ENCODE measurements at places on chromosomes 7 and 10.

DNA sequence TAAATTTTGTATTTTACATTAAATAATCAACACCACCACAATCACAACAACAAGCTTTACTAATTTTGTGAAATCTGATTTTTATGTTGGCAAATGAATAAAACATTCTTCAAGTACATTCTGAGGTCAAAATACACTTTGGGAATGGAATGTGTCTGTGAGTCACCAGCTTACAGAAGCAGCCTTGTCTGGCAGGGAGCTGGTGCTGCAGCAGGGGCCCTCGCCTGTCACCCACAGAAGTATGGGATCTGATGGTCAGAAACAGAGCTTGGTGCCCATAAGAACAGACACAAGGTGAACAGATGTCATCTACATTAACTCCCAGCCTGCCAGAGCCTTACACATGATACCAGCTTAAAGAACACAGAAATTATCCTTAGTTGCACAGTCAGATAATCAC lies 496.9 kb downstream of the CCSER2 start:
- no peak for DNase-seq

DNA sequence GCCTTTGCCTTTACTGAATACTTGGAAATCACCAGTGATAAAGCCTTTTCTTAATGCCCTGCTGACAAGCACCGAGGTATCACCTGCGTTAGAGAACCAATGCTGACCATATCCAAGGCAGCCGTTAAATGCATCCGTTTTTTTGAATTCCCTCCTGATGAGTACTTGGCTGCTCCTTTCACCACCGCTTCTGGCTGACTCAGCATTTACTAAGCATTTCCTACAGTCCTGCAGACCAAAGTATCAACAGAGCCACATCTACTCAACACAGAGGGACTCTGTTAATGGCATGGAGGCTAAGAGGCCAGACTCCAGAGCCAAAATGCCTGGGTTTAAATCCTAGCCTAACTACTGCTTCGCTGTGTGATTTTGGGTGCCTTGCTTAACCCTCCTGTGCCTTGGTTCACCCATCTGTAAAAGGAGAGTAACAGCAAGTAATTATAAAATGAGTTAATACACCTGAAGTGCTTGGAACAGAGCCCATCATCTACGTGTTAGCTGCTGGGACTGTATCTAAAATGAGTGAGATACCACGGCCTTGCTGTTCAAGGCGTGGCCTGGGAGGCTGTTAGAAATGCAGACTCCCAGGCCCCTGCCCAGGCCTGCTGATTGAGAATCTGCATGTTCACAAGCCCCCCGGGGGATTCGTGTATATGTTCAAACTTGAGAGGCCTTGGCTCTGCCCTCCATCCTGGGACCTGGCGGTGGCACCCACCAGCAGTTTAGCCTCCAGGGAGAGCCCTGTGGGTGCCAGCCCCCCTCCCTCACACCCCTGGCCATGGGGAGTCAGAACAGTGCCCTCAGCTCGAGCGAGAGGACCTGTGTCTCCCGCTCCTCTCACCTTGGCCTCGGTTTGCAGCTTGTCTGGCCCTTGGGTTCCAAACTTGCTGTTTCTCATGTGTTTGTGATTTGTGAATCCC lies 30.8 kb upstream of the EFCAB10 start:
- no peak for DNase-seq

GRCh38 chr7:82331234-82331633 lies 112.3 kb downstream of the CACNA2D1 start:
- DNase-seq: no peak

- no peak for DNase-seq
These were observed 5.6 kb downstream of the PRSS2 start for GRCh38 chr7:142776206-142776844.

- DNase-seq: no peak
These were observed 20.1 kb upstream of the MDFIC start for GRCh38 chr7:114901771-114902170.

DNA sequence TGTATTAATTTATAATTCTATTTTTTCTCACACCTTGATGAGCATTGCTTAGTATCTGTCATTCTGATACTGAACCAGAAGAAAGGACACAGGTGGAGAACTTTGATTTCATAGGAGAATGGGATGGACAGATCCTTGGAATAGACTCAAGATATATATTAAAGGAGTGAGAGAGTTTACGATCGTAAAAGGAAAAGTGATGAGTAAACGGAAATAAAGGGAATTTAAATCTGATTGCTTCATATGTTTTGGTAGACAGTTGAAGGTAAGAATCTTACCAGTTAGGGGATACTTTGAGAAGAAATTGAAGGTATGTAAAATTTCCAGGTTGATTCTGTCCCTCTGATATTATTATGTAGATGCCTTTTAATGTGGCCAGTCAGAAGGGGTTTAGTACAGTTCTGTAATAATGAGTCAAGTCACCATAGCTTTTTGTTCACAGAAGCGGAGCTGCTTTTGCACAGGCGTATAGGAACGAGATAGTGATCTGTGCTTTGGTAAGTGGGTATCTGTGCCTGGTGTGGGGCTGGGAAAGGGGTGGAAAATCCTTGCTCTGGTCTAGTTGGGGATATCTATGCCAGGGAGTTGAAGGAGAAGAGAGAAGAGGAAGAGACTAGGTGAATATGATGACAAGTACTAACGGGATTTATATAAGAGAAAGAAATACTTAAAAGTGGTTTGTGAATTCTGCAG lies 15.4 kb downstream of the SP4 start:
- DNase-seq: no peak

DNA sequence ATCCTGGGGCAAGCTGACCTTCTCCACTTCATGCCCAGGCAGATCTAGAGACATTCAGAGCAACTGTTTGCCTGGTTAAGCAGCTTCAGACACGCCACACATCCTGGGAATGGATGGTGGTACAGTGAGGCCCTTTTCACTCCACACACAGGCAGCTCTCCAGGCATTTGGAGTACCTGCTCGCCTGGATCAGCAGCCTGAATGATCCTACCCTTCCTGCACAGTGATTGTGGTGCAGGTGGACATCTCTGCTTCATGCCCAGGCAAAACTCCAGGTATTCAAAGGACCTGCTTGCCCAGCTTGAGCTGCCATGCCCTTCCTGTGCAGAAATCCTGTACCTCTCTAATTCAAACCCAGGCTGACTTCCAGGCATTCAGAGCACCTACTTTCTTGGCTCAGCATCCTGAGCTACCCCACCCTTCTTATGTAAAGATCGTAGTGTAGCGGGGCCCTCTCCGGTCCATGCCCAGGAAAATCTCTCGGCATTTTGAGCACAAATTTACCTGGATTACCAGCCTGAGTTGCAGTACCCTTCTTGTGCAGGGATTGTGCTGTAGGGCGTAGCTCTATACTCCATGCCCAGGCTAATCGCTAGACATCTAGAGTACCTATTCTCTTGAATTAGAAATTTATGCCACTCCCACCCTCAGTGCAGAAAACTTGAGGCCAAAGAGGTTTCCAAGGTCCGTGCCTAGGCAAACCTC lies 972.8 kb downstream of the ANKRD7 start:
- no peak for DNase-seq

- no peak for DNase-seq
These were observed 100.7 kb downstream of the NKX6-2 start for GRCh38 chr10:132685101-132685891.

DNA sequence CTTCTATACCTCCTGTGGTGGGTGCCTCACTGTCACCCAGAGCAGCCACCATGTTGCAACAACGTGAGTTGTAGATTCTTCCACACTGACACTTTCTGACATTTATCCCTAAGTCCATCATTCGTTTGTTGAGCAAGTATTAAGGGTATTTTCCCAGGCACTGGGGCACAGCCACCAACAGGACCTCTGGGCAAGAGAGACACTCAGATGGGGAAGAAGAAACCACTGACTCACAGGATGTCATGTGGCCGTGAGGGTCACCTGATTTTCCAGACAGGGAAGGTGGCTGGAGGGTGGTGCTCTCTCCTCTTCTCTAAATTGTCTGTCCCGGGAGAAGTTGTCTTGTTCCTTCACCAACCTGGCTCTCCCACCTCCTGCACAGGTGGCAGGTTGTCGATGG lies 51.7 kb upstream of the PPIF start:
- DNase-seq: no peak

DNA sequence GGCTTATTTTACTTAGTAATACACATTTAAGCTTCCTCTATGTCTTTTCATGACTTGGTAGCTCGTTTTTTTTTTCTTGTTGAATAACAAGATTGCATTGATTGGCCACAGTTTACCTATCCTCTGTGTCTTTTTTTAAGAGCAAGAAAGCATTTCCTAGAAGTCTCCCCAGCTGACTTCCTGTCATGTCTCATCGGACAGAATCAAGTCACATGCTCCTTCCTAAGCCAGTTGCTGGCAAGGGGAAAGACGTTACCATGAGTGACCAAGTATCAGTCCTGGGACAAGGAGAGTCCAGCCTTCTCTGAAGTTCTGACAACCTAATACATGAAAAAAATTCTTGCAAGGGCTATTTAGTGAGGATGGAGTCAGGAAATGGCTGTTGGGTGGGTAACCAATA lies 24.9 kb upstream of the SFRP5 start:
- no peak for DNase-seq

Data from stimulated activated CD4-positive, alpha-beta T cell treated with anti-CD3 and anti-CD28 coated beads, TNF-alpha, amount 100 ng/mL, for 1 hour (primary cell).